ENCODE measurements at places on chromosomes 1 and 21.

DNA sequence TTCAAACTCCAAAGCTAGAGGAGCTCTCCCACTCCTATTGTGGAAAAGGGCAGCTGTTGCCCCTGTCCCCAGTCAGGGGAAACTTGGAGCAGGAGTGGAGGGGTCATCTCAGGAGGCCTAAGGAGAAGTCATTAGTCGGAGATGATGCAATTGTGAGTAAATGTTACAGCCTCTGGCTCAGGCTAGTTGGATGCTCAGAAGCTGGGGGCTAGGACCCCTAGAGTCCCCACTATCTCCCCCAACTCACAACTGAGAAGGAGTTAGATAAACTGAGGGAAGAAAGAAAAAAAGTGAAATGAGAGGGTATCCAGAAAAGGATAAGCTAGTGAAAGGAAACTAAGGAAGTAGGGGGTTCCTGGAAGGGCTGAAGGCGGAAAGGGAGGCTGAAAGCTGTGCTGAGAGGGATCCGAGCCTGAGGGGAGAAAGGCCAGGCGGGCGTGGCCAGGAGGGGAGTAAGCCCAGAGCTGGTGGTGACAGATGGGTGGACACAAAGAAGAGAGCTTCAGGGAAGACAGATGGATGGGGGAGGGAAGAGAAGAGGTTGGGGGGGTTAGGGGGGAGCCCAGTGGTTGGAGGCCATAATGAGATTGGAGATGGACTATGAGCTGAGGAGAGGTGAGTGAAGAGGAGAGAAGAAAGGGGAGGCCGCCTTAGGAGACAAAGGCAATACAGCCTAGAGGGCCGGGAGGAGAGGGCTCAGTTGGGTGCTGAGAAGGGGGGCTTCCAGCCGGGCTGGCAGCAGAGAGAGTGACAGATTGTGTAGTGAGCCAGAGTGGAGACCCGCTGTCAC is 4.5 kb upstream of the NHLH1 start:
- DNase-seq: peak; percentile 95

DNA sequence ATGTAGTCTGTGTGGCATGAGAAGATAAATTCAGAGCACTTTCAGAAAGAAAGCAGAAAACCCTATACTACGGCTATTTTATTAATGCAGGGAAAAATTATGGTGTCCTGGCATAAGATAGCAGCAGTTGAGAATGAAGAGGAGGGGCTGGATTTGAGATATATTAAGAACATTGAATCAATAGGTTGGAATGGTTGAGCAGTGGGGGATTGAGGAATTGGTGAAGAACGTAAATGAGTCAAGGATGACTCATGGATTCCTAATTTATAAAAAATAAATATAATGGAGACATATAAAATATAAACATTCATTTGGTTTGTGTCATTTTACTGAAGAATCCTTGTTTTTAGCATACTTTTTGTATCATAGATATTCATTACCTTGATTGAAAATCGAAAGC is 234.3 kb upstream of the ADAMTS5 start:
- no peak for DNase-seq

DNA sequence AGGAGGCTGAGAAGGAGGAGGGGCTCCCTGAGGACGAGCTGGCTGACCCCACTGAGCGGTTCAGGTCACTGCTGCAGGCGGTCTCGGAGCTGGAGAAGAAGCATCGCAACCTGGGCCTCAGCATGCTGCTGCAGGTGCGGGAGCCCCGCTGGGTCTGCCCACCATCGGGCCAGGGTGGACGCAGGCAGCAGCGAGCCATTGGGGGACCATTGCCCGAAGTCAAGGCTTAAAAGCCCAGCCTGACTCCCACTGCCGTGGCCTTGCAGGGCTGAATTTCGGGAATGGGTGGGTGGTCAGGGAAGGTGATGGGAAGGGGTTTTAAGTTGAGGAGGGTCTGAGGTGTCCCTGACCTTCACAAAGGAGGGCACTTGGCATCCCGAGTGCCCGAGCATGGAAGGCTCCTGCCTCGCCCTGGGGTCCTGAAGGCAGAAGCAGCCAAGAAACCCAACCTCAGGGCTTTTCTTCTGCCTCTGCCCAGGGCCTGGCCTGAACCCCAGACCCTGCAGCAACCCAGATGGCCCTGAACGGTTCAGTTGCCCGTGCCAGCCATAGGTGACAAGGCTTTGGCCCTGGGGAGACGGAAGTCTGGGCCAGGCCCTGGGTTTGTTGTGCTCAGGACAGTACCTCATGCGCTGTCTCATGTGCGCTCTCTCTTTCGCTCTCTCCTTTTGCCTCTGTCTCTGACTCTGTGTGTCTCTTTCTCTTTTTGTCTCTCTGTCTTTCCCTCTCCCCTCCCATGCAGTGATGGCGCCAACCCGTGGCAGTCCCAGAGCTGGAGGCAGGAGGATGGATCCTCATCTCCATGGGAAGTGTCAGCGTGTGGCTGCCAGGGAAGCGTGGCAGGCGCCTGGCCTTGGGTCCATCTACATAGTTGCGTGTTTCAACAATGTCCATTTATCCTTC is 6.2 kb downstream of the RNF187 start:
- no peak for DNase-seq

DNA sequence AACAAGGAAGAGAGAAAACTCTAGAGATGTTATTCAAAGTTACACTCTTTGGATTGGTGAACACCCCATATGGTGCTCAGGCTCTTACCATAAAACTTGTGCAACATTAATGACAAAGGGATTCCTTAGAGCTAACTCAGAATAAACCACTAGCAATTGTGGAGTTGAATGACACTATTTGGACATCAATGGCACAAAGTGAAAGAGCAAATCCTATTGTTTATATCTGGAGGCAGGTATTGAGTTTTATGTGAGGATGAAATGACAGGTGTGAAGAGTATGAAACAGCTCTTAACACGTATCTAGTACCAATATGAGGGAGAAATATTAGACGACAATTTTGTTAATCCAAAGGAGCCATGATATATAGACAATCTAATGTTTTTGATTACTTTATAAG is 584.9 kb upstream of the PBX1 start:
- DNase-seq: no peak

DNA sequence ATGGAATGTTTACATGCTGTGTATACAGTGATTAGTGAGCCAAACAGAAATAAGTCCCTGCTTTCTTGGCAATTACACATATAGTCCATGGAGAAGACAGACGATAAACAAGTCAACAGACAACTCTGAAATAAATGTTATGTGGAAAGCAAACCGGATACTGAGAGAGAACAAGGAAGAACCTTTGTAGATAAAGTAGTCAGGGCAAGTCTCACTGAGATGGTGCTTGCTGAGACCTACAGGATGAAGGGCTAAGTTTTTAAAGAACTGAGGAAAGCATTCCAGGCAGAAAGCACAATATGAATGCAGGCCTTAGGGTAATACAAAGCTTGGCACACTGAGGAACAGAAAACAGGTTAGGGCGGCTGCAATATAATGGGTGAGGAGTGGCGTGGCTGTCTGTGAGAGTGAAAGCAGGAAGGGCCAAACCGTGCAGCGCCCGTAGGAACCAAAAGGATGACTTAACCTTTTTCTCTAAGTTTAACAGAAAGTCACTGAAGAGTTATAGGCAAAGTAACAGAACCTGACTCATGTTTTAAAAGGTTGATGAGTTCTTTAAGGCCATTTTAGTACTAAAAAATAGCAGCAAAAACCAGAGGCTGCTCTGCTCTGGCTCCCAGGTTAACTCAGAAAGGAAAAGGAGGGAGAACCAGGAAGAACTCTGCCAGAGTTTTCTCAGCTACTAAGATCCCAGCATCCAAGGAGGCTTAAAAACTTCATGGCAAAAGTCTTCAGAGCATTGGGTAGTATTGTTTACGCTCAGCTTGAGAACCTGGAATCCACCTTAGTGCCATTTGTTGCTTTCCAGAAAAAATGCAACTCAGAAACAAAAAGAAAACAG is 8.7 kb upstream of the TTF2 start:
- DNase-seq: no peak

- DNase-seq: no peak
These were observed 22.2 kb downstream of the FMOD start for GRCh38 chr1:203328714-203329122.

DNA sequence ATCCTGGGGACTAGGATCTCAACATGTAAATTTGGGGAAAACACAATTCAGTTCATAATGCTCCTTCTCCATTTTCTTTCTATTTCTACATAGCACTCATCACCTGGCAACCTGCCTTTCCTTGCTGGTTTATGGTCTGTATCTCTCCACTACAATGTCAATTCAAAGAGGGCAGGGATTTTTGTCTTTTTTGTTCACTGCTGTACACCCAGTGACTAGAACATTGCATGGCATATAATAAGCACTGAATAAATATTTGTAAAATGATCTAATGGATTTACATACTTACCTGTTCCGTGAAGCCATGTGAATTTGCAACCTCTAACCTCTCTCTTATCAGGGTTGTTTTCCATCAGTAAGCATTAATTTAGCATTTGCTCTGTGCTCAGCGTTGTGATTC is 27.4 kb upstream of the TBX15 start:
- DNase-seq: no peak

- no peak for DNase-seq
These were observed 18.7 kb downstream of the TRABD2B start for GRCh38 chr1:47978486-47978885.

DNA sequence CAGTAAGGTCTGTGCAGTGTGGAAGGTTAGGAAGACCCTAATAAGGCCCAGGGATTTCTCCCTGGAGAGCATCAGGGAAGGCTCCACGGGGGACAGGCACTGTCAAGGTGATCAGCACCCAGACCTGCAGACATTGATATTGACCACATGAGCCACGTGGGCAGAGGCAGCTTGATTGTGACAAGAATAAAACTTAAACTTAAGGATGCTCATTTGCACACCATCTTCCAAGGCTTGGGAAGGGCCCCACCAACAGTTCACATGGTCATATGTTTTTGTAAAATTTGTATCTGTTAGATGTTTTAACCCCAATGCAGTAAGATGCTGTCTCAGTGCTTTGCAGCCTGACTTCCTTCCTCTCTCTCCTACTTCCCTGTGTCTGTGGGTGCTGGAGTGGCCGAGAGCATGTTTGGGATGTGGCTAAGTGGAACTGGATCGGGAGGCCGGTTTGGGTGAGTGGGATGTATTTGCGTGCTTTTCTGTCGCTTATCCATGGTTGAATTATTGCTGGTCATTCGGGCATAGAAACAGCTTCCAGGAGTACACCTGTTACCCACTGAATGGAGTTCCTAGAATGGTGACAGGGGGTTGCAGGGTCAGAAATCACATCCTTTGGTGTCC is 49.8 kb upstream of the OLIG2 start:
- DNase-seq: no peak

- DNase-seq: no peak
These were observed 18.7 kb upstream of the CSF1 start for GRCh38 chr1:109891930-109892329.

DNA sequence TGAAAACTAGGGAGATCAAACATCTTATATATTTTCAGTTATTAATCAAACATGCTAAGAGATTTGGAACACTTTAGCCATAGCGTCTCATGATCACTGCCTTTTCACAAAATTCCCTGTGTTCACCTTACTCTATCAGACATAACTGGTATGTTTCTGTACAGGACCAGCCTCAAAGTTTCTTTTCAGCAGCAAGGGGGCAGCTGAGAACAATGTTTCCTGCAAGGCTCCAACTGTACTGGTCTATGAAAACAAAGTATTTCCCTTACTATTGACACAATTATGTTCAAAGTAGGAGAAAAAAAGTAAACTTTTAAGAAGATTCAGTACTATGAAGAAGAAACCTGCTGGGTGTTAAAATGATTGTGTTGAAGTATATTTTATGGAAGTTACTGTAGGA is 98.5 kb downstream of the ATF6 start:
- DNase-seq: no peak

Measured in NCI-H524 treated with DMSO at 0.1 percent for 48 hours (cell line).